ENCODE measurements at places on chromosomes 3 and 15.
A peak's percentile ranks its signal among the peaks of the same experiment; 100 is the strongest.

DNA sequence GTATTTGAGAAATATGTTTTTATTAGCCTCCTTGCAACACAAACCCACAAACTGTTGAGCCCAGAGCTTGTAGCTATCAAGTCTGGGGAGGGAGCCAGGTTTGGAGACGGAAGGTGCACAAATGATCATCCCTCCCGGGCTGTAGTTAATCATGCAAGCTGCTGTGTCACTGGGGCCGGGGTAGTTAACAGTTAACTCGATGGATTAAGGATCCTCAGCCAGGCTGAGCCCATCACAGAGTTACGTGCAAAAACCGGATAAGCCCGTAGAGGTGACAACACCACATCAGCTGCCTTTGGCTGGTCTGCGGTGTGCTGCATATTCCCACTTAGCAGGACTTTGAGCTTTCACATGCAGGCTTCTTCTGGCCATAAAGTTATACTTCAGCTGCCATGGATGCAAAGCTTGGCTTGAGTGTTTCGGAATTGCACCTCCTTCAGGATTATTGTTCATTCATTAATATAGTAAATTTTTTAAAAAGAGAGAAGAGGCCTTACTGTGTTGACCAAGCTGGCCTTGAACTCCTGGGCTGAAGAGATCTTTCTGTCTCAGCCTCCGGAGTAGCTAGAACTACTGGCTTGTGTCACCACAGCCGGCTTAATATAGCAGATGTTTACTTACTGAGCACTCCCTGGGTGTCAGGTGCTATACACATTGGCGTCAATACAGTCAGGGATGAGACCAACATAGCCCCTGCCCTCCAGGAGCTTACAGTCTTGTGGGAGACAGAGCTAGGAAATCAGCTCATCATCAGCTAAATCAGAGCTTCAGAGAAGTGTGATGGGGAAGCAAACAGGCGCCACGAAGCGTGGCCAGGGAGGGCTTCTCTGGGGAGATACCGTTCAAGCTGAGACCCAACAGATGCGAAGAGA lies 226.8 kb upstream of the BHLHE40 start:
- no peak for DNase-seq

GRCh38 chr3:197224034-197224444 lies 74.4 kb downstream of the DLG1 start:
- peak; percentile 17 for DNase-seq

GRCh38 chr15:81407718-81408117 lies 33.7 kb upstream of the TMC3 start:
- DNase-seq, result no peak

DNA sequence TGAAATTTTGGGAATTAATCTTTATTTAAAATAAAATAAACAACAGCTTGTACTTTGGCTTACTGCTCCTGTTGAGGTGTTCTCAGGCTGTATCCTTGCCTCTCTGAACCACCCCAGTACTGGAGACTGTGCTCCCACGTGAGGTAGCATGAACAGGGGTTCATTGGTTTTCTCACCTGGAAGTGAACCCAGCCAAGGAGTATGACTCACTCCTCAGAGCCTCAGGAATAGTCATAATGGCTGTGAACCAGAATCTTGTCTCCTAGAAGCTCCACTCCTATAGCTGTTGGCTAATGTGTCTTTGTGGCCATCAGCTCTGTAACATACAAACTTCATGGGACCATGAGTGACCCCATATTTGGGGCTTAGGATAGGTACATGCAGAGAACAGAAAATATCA lies 122.5 kb upstream of the ST8SIA2 start:
- no peak for DNase-seq

DNA sequence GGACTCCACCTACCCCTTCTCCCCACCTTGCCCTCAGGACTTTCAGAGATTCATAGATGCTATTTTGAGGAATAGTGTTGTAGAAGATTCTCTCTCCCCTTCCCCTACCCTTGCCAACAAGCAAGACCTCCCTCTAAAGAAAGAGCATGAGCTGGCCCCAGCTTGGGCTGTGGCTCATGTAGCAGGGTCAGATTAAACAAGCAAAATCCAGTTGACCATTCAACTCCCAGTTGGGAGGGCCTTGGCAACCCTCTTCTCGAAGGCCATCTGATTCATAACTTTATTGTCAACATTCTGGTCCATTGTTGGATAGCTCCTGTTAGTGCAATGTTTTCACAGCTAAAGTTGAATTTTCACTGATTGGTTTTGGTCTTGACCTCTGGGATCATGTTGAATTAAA lies 41.1 kb downstream of the TNFAIP8L3 start:
- no peak for DNase-seq

- no peak for DNase-seq
These were observed 56.6 kb upstream of the PRTG start for GRCh38 chr15:55799291-55800212.

GRCh38 chr15:43104426-43104825 lies 1.4 kb downstream of the UBR1 start:
- no peak for DNase-seq

DNA sequence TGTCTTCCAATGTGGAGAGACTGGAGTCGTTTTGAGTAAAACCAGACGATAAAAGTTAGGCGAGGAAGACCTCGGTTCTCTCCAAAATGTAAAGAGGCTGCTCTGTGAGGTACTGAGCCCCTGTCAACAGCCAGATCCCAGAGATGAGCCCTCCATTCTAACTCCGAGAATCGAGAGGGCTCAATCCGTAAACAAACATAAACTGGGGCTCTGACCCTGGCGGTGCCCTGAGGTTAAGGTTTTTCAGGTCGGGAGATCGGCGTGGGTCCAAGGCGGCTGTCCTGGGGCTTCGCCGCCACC lies 417 bp downstream of the TBCCD1 start:
- DNase-seq, result no peak

DNA sequence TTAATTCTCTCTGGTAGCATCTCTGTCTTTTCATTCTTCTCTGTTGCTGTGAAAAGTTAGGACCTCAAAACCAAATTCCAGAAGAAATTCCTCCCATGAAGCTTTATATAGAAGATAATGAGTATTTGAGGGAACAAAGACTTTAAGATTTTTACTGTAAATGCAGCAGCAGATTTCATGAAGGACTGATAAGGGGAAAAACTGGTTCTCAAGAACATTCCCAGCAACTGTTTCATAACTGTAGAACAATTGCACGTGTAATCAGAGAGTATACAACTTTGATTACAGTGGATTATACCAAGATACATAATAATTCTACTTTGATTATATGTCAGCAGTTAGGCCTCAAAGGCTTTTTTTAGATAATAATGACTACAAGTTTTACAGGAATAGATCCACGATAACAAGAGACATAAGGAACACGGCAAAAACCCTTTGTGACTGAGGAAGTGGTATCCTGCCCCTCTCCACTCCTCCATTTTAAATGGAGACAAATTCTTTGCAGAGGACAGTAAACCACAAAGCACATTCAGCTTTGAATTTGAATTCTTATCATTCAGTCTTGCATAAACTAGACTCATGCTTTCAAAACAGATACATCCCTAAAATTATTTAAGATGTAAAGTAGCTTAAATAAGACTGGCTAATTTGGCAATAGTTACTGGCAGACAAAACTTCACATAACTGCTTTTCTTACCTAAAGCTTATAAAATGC lies 42.9 kb upstream of the DIPK2A start:
- DNase-seq, result no peak

- DNase-seq, result peak; percentile 39
These were observed 56.0 kb downstream of the SLC25A26 start for GRCh38 chr3:66276705-66277274.

- no peak for DNase-seq
These were observed 111.7 kb downstream of the LMLN start for GRCh38 chr3:198071602-198072287.

- DNase-seq, result no peak
These were observed 30.5 kb downstream of the TMED3 start for GRCh38 chr15:79341396-79341795.

DNA sequence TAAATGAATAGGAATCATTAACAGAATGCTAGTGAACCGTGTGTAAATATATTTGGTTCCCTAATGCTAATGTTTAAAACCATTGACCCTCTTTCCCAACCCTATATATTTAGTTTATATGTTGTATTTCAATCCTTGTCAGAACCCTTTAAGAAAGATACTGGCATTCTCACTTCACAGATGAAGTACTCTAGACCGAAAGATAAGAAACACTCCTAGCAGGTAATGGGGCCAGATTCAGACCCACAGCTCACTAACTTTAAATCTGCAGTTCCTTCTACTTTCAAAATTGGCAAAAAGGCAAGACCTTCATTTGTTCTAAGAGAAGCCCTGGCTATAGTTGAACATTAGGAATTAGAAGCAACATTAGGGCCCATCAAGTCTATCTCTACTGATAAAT lies 42.3 kb upstream of the TM4SF4 start:
- DNase-seq, result no peak

DNA sequence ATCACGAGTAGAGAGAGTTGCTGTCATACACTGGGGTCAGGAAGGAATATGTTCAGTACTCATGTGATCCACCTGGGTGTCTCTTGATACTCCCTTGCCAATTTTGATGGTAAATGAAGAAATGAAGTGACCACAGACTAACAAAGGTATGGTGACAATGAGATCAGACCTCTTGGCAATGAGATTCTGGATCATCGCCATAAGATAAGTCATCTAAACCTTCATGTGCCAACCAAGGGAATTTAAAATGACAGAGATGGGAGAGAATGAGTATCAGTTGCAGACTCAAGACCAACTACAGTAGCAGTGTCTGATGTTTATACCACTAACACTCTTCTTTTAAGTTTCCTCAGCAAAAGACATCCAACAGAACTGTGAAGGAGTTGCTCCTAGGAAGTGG lies 601.0 kb downstream of the MECOM start:
- DNase-seq, result no peak

- DNase-seq, result no peak
These were observed 838.5 kb downstream of the TUSC7 start for GRCh38 chr3:117547956-117548550.

GRCh38 chr3:84960581-84960980 lies 1.8 kb downstream of the CADM2 start:
- DNase-seq, result no peak

DNA sequence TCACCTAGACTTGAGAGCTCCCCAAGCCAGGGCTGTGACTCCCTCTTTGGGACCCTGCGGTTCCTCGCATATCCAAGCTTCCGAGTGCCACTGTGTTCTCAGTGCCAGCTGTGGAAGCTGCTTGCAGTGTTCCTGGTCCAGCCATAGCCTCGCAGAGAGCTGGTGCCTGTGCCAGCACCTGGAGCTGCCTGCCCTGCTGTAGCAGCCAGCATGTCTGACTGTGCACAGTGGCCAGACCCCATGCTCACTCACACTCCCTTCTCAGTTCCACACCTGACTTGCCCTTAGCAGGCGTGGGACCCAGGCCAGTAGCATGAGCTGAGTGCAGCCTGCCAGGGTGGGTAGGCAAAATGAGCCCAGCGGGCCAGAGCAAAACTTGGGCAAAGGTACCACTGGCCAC lies 25.3 kb downstream of the LRRC49 start:
- no peak for DNase-seq

- DNase-seq, result no peak
These were observed 47.0 kb downstream of the DHX30 start for GRCh38 chr3:47849699-47850563.

- DNase-seq, result no peak
These were observed 20.2 kb upstream of the CFAP161 start for GRCh38 chr15:81113861-81114291.

GRCh38 chr3:189813647-189814240 lies 182.6 kb downstream of the TP63 start:
- DNase-seq, result no peak

DNA sequence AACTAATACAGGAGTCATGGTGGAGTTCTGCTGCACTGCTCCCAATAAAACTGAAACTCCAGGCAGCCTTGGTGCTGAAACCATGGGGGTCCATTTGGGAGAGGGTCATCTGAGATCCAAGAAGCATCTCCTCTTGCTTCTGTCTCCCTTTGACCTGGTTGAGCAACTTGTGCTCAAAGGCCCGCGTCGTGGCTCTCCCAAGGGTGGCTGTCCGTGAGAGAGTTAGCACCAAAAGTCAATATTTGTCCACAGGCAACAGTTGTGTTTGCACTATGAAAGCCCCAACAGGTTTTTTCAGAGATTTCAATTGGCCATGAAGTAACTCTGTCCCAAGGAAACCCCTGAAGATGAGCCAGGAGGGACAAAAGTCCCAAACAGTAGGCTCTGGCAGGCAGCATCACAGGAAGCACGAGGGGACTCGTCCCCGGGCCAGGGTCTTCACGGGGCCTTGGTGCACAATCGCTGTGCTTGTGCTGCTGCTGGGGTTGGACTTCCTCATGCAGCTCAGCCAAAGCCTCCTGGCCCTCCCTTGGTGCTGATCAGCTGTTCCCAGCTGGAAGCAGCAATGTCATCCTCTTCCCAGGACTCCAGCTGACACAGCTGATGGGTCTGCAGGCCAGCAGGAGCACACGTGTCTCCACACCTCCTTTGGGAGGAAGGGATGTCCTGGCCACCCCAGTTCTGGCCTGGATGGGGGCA lies 39.4 kb upstream of the WNT5A start:
- no peak for DNase-seq

- no peak for DNase-seq
These were observed 10.6 kb upstream of the SLC6A1 start for GRCh38 chr3:10981961-10982360.

DNA sequence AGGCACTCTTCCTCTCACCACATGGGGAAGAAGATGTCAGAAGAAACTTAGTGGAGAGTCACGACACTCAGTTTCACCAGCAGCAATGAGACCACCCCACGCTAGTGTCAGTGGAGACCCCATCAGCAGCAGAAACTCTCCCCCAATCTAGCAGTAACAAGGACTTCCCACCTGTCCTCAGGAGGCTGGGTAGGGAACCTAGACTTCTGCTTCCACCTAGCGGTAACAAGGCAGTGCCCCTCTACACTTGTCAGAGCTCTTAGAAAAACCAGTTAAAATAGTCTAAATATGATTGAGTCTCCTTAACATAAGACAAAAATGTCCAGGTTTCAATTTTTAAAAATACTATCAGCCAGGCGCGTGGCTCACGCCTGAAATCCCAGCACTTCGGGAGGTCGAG lies 57.3 kb downstream of the TRAT1 start:
- no peak for DNase-seq

- no peak for DNase-seq
These were observed 164.1 kb downstream of the SSR3 start for GRCh38 chr3:156390846-156391245.

GRCh38 chr3:120062474-120062873 lies 31.8 kb downstream of the GSK3B start:
- no peak for DNase-seq

DNA sequence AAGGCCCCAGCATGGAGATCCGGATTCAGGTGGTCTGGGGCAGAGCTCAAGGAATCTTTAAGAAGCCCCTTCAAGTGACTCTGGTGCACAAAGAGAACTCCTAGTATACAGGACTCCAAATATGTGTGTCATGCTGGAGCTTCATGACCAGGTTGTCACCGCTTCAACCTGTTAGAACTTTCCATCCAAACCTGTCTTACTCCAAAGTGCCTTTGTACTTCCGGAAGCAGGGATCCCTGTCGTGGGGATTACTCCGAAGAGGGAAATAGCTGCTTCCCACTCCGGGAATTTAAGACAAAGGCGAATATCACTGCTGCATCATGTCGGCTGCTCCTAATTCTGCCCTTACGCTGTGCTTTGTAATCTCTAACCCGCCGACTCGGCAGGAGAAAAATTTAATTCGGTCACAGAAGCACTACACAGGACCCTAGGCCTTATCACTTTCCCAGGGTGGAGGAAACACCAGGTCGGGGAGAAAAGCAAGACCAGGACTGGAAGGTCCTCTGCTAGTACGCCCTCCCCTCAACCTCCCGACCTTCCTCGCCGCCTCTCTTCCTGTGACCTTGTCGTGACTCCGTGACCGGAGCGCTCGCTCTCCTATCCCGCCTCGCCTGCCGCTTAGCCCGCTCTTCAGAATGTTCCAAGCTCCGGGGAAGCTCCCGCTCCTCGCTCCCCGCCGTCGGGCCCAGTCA lies 730 bp downstream of the HIGD1A start:
- no peak for DNase-seq

GRCh38 chr15:92877000-92877399 lies 23.1 kb upstream of the CHD2 start:
- DNase-seq, result no peak
